Caco-2 (cell line): ENCODE measurements at places on chromosomes 2 and 18. TPM values are rescaled to one million over a fixed set of nuclear protein-coding genes. Genes with fewer than 3 reads are reported as not detected.

Gene REG3A
- total RNA-seq: 0.45 and 1.1 TPM in 2 replicates

- no peaks in the 10 kb centered on the region for H3K27me3 ChIP-seq
- no peak overlapping the region for H3K4me3 ChIP-seq
- no peaks in the 10 kb centered on the region for H3K4me1 ChIP-seq
- H3K27ac ChIP-seq: no peak overlapping the region
Observed at GRCh38 chr2:166803373-166804000, 84.8 kb upstream of the XIRP2 start.

DNA sequence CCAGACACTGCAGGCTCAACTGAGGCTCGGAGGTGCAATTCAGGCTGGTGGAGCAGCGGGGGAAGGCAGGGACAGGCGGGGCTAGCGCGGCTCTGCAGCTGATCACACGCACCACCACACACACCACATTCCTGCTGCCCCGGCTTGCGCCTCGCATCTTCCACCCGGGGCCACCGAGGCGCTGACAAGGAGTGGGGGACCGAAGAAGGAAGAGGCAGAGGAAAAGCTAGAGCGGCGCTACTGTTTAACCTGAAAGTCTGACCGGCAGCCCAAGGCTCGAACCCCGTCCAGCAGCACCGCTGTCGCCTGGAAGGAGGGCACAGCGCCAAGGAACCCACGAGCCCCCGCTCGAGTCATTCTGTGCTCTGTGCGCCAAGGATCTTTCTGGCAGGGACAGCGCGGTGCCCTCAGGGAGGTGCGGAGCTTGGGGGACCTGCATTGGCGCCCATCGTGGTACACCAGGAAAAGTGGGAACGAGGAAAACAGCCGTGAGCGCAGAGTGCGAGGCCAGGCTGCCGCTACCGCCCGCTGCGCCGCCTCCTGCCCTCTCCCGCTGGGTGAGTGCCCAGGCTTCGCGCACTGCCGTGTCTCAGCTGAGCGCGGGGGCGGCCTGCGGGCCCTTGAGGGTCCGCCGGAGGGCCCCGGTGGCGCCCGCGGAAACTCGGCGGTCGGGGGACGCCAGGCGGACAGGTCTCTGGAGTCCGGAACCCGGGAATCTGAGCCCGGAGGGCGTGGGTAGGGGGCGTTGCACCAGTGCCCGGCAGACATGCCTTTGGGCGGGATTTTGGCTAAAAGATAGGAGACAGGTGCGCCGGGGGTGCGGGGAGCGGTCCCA lies 860 bp upstream of the KCNJ3 start:
- H3K4me3 ChIP-seq: peak overlapping the region; percentile 25
- no peaks in the 10 kb centered on the region for H3K27me3 ChIP-seq
- H3K27ac ChIP-seq: no peak overlapping the region
- no peak for DNase-seq
- 0 out of 2 replicates have a peak, but pooled peaks cover 6% of the 10 kb centered on the region for H3K4me1 ChIP-seq

GRCh38 chr2:219493086-219493485 lies 5.6 kb upstream of the GMPPA start:
- no peaks in the 10 kb centered on the region for H3K27me3 ChIP-seq
- no peak overlapping the region for H3K27ac ChIP-seq
- DNase-seq: no peak
- 0 out of 2 replicates have a peak, but pooled peaks cover 7% of the 10 kb centered on the region for H3K4me1 ChIP-seq
- no peak overlapping the region for H3K4me3 ChIP-seq
